ENCODE measurements at places on chromosomes 7 and 10. TPM values are rescaled to one million over a fixed set of nuclear protein-coding genes. Genes with fewer than 3 reads are reported as not detected.

CPVL gene
- 10.3 TPM for total RNA-seq

GPR15LG gene
- total RNA-seq, result not detected

CLRN3 gene
- total RNA-seq, result not detected

KNDC1 gene
- total RNA-seq, result 0.16 TPM

GPRIN2 gene
- 13.3 TPM for total RNA-seq

ATOH7 gene
- 0.16 TPM for total RNA-seq

ANXA8L1 gene
- 4.2 TPM for total RNA-seq

CCL24 gene
- not detected for total RNA-seq

C10orf67 gene
- total RNA-seq, result under 0.01 TPM

SFRP4 gene
- total RNA-seq, result 27.4 TPM

All from mesangial cell (primary cell).